ENCODE measurements at places on chromosomes 12 and 14.

DNA sequence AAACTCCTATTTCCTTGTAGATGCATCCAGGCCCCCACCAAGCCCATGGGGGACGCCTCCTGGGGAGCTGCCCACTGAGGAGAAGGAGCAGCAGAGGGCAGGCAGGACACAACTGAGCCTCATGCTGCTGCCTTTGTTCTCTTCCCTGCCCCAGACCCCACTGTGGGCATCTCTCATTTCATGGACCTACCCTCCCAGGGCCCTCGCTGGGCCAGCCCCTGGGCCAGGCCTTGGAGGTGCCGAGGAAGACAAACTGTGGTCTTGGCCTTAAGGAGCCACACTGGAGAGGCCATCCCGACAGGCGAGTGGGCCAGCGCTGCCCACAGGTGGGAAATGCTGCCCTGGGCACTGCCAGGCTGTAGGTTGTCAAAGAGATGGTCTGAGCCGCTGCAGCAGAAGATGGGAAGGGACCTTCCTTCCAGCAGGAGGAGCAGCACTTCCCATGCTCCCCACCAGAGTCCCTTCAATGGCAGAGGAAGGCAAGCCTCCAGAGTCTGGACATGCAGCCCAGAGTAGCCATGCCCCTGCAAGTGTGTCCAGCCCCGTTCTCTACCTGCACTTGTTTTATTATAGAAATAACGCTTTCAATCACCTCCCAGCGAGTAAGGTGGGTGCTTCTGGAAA, 147.4 kb downstream of the BCL11B start:
- DNase-seq = no peak

DNA sequence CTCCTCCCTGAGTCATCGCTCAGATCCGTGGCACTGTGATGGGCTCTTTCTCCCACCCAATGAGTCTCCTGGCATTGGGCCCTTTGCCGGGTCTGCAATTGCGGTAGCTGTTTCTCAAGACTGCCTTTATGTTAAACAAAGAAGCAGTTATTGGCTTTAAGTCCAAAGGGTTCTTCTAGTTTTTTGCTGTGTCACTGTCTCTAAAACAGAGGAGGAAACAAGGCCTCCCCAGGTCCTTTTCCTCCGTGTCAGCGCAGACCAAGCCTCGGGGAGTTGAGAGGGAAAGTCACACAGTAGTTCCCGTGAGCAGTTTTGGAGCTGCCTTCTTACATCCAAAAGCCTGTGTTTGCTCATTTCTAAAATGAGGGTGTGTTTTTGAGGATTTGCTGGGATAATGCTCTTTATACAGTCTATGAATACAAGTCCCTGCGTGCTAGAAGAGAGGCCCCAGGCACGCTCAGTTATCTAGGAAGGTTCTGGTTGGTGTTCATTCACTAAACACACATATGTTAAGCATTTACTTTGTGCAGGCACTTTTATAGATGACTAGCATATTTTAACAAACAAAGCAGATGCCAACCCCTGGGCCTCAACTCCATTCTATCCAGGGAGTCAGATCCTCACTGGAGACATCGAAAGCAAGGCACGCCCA, 126.0 kb upstream of the PZP start:
- no peak for DNase-seq

DNA sequence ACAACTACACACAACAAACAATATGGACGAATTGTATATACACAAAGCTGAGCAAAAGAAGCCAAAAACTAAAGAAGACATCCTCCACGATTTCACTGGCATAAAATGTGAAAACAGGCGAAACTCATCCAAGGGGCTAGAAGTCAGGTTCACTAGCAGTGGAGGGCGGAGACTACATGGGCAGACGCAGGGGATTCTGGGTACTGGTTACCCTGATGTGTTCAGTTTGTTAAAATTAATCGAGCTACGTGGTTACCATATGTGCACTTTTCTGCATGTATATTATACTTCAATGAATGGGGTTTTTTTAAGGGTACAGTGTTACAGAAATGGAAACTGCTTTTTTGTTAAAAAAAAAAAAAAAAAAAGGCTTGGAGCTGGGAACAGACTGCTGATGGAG, 12.3 kb downstream of the KDM2B start:
- no peak for DNase-seq

DNA sequence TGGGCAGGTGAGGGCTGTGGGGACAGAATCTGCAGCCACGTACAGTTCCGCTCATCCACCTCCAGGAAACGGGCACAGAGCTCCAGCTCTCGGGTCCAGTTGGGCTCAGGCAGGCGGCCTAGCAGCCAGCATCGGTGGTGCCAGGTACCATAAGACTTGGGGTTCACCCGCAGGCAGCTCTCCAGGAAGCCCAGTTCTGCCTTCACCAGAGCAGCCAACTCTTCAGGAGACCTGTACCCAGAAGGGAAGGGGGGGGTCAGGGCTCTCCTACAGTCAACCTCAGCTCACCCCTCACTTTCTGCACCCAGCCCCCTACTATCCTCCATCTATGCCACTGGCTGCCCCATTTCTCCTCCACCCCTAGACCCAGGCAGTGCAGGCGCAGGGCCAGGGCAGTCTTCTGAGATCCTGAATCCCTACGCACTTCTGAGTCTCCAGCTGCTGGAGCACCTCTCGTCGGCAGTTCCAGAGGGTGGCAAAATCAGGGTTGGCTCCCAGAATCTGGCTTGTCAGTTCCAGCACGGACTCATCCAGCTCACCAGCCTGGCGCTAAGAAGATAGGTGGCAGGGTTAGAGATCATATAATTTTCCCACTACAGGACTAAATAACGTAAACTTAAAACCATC, 1.4 kb downstream of the RABGGTA start:
- DNase-seq = no peak

- DNase-seq = no peak
Observed at GRCh38 chr12:100608776-100609175, 35.3 kb downstream of the GAS2L3 start.

GRCh38 chr14:91417983-91418386, 365 bp upstream of the CCDC88C start:
- peak; percentile 74 for DNase-seq

DNA sequence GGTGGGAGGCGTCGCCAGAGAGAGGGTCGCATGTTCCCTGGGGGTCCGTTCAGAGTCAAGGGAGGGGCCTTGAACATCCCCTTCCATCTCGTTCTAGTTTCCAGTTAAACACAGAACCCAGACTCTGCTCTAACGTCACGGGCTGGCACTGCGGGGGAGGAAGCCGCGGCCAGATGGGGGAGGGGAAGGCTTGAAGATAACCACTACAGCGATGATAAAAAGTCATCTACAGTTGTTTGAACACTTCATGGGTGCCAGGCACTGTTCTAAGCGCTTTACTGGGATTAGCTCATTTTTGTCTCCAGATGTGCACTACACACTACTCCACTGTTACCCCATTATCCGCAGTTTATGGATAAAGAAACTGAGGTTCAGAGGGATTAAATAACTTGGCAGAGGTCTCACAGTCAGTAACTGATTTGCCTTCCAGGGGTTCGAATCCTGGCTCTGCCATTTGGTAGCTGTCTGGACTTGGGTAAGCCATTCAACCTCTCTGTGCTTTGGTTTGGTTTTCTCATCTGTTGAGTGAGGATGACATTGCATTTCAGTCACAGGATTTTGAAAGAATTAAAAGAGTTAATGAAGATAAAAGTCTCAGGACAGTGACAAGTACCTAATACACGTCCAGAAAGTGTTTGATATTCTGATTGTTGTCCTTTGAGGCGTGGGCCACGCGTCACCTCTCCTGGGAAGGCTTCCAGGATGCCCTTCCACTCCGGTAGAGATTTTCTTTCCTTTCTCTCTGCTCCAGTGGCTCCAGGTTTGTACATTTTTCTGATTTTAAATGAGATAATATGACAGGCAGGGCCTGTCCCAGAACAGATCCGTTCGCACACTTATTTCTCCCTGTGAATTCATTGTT, 798 bp upstream of the RASAL1 start:
- peak; percentile 55 for DNase-seq

GRCh38 chr12:131103669-131104462, 150.2 kb downstream of the ADGRD1 start:
- DNase-seq = no peak

- no peak for DNase-seq
Observed at GRCh38 chr14:95244587-95244986, 75.1 kb downstream of the CLMN start.

All from germinal center (tissue), 1 donor.